ENCODE measurements at places on chromosomes 5 and 9.
A peak's percentile ranks its signal among the peaks of the same experiment; 100 is the strongest.

DNA sequence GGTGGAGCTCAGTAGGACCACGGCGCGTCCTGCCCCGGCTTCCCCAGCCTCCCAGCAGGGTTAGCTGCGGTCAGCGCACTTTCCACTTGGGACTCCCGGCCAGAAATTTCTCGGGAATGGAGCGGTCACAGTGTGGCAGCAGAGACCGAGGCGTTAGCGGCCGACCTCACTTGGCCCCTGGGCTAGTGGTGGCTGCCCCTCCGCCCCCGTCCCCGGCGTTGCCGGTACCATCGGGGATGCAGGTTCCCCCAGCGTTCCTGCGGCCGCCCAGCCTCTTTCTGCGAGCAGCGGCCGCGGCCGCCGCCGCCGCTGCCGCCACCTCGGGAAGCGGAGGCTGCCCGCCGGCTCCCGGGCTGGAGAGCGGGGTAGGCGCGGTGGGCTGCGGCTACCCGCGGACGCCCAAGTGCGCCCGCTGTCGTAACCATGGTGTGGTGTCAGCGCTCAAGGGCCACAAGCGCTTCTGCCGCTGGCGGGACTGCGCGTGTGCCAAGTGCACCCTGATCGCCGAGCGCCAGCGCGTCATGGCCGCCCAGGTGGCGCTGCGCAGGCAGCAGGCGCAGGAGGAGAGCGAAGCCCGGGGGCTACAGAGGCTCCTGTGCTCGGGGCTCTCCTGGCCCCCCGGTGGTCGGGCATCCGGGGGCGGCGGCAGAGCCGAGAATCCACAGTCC, 460 bp downstream of the DMRTA1 start:
- DNase-seq, result peak; percentile 60

DNA sequence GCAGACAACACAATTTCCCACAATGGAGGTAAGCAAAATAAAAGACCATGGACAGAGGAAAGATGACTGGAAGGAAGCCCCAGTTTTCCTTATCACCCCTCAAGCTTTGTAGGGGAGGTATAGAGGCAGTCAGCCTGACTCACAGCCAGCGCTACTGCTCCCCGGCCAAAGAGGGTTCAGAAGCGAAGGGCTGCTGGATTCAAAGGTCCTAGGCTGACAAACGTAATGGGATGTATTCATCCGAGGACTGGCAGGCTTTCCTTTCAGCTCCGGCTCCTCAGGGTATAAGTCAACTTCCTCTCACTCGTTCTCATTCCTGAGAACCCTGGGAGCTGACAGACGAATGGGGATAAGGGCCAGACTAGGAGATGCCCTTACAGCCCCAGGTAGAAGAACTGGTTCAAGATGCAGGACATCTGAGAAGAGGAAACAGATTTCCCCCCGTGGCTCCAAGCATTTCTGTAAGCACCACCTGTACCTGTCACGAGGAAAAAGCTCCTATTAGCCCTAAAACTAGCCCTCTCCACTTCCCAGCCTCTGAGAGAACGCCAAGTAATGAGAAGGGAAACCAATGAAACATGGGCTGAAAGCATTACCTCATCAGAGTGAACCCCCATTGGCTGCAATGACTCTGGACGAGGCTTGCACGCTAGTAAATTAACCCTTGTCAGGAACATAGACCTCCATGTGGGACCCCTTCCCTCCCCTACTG, 22.1 kb upstream of the FAM13B start:
- no peak for DNase-seq

GRCh38 chr5:169880012-169880663, 100.2 kb downstream of the INSYN2B start:
- DNase-seq, result no peak

GRCh38 chr5:97149709-97150108, 7.3 kb upstream of the LIX1 start:
- DNase-seq, result no peak

DNA sequence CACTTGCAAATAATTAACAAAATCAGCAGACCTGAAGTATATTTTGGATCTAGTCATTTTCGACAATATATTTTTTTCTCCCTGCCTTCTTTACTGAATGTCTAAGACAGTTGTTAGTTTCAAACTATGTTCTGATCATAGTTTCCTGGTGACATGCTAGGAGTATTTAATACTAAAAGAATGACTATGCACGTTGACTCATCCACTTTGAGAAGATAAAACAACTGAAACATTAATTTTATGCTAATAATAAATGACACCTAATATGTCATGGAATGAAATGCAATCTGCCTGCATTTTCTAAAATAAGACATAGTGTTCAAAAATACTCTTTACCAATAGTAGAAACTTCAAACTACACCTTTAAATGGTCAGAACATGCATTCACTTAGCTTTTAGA, 2123.7 kb upstream of the C9orf72 start:
- DNase-seq, result peak; percentile 53

- peak; percentile 66 for DNase-seq
Observed at GRCh38 chr9:125146247-125146646, 2.9 kb upstream of the SCAI start.

DNA sequence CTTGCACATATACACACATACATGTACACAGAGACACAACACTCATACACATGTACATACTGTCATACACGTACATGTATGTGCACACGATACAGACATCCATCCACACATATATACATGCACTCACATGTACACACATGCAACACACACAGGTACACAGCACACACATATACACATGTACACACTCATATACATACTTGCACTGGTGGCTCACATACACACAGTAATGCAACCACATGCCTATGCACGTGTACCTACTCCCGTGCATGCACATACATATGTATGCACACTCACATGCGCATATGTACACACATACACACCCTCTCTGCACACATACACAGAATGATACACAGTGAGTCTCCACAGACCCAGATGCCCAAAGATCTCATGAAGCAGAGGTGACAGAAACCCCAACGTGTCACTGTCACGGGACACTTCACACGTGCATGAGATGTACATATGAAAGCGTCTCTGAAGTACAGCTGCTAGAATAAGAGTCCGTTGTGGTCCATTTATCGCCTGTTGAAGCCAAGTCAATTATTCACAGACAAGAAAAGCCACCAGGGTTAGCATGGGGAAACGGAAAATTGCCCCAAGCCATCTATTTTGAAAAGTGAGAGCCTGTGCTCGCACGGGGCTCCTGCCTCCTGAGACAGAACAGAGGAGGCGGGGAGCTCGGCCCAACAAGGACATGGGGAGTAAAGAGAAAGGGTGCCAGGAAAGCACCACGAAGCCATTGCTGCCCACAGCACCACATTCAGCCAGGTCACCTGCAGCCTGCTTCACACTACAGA, 24.9 kb downstream of the LPCAT1 start:
- no peak for DNase-seq

GRCh38 chr5:158879993-158880392, 219.7 kb downstream of the EBF1 start:
- DNase-seq, result no peak

DNA sequence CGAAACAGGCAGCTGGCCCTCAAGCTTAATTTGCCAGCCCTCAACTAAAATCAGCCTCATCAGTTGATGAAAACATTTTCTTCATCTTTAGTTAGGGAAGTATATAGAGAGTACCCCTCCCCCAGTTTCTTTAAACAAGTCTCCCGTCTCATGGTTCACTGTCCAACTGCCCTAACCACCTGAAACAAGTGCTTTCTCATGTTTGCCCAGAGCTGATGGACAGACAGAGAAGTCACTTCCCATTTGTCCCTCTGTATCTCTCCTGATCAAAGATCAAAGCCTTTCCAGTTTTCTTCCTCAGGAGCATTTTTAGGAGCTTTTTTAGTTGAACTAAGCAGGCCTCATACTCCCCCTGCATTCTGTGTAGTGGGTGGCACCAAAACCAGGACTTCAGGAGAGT, 21.7 kb downstream of the FUBP3 start:
- no peak for DNase-seq

DNA sequence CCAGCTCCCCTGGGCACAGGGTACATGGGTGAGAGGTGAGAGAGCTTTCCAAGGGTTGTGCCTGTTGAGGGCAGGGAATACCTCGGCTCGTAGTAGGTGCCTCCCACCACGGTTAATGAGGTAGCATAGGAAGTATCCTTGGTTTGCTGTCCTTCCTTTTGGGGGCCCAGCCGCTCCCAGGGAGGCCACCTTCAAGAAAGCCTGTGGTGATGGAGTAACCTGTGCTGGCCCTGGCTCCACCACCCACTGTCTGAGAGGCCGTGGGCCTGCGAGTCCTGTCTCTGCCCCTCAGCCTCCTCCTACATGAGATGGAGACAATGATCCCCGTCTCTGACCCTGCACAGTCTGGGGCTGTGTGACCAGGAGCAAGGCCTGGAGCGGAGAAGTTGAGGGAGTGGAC, 40.8 kb downstream of the COL27A1 start:
- no peak for DNase-seq

DNA sequence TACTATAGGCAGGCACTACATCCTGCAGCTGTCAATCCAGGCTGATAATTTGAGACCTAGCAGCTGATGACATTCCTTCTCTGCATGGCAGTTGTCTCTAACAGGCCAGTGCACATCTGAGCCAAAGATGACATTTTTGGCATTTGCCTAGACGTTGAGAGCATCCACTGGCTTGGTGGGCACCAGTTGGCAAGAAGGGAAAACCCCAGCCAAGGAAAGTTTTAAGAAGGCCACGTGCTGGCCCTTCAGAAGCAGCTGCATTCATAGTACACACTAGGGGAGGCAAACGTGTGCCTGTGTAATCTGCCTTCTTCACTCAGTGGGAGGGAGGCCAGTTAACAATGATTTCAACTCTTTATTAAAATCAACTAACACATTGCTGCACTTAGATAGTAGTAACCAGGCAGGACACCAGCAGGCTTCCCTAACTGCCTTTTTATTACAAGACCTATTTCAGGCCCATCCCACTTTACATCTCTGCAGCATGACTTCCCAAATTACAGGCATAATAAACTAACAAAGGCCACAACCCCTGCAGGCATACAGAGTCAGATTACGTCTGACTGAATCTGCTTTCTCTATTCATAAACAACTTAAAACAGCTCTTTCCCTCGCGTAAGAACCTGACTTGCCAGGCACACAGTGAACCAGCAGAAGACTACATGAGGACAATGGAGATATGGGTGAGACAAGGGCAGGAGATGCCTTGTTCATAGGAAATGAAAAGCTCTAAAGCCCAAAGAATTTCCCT, 576.3 kb downstream of the PDE4D start:
- DNase-seq, result peak; percentile 39

DNA sequence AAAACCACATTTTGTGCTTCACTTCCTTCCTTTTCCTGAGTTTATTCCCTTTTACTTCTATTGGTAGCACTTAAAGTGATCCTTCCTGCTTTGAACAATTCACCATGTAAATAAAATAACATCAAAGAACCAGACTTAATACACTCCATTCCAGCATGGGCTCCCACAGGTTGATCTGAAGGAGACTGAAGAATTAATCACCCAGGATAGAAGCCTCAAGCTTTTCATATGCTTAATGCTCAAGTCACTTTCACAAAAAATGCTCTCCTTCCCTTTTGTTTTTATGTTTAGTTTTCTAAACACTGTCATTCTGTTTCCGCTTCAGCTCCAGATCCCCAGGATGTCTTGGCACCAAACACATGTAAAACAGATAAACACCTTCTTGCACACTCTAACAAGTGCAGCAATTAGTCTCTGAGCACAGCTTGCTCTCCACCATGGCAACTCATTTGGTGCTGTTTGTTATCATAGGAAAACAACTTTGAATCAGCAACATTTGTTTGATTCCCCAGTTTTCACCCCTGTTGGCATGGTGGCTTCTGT, 37.0 kb downstream of the DMRTA1 start:
- no peak for DNase-seq

DNA sequence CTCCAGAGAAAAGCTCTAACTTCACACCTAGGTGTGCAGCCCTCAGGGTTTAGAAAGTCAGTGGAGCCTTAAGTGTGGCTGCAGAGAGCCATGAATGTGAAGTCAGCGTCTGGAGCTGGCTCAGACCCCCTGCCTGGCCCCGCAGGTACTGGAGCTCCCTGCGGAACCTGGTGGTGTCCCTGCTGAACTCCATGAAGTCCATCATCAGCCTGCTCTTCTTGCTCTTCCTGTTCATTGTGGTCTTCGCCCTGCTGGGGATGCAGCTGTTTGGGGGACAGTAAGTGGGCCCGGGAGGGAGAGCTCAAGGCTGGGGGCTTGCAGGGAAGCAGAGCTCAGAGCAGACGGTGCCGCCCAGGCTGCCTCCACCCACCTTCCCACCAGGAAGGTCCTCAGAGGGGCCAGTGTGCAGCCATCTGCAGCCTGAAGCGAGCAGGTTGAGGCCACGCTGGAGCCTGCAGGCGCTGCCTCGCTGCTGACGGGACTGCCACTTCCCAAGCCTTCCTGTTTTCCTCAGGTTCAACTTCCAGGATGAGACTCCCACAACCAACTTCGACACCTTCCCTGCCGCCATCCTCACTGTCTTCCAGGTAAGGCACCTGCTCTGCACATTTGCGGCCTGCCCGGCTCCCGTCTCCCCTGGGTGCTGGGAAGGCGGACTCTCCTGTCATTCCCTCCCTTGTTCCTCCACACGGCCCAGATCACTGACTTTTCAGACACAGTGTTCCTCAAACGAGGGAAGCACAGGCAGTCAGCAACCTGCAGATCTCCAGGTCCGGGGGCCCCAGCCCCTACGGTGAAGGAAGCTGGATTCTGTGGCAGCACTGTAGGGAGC, 108.9 kb downstream of the CACNA1B start:
- no peak for DNase-seq

- DNase-seq, result no peak
Observed at GRCh38 chr9:80086386-80086785, 514.6 kb downstream of the TLE4 start.

DNA sequence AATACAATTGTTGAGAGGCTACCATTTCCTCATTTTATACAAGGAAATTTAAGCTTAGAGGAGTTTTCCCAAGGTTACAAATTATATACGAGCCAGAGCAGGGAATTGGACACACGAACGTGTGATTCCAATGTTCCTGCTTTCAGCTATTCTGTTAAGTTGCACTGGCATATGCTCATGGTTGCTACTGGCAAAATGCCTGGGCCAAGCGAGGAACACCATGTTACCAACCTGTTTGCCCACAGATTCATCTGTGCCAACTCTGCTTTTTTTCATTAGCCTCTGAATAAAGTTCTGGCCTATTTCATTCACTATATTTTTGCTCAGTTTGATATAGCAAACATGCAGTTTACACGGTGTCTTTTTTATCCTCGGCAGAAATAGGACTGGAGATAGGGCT, 5.1 kb upstream of the C5orf46 start:
- DNase-seq, result no peak

DNA sequence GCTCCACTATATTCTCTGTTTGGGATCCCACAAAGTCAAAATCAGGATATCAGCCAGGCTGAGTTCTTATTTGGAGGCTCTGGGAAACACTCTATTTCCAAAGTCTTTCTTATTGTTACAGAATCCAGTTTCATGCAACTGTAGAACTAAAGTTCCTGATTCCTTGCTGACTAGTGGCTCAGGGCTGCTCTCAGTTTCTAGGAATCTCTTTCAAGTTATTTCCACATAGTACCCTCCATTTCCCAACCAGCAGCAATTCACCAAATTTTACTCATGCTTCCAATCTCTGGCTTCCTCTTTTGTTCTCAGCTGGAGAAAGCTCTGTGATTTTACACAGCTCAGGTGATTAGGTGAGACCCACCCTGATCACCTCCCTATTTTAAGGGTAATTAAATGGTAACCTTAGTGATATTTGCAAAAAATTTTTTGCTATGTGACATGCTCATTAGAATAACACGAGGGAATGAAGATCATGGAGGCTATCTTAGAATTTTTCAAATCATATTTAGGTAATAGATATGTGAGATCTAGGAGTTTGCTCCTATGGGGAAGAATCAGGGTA, 794.9 kb upstream of the ARRDC3 start:
- DNase-seq, result no peak

GRCh38 chr9:21102305-21102704, 24.6 kb upstream of the IFNB1 start:
- peak; percentile 18 for DNase-seq

- DNase-seq, result no peak
Observed at GRCh38 chr9:78319197-78320029, 22.5 kb downstream of the PSAT1 start.

Measured in EL (cell line).